AG08395 (cell line): ENCODE measurements at places on chromosomes 6 and 20.
A peak's percentile ranks its signal among the peaks of the same experiment; 100 is the strongest.

DNA sequence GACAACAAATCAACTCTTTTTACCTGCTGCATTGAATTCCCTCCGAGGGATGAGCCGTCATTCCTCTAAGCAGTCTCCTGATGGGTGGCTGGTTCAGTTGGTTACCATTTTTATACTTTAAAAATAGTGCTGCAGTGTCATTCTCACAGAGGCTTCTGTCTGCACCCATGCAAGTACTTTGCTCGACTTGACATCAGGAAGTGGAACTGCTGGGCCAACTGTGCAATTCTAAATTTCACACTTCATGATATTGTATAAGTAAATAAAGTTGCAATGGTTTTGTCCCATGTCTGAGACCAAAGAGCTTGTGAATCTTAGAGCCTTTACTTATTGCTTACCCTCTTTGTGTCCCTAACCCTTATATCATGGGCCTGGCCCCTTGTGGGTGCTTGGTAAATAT lies 2.5 kb downstream of the BTN3A1 start:
- DNase-seq = no peak

GRCh38 chr6:18117136-18117535 lies 5.3 kb downstream of the NHLRC1 start:
- DNase-seq = no peak

GRCh38 chr6:140036196-140036595 lies 661.7 kb upstream of the CITED2 start:
- no peak for DNase-seq

DNA sequence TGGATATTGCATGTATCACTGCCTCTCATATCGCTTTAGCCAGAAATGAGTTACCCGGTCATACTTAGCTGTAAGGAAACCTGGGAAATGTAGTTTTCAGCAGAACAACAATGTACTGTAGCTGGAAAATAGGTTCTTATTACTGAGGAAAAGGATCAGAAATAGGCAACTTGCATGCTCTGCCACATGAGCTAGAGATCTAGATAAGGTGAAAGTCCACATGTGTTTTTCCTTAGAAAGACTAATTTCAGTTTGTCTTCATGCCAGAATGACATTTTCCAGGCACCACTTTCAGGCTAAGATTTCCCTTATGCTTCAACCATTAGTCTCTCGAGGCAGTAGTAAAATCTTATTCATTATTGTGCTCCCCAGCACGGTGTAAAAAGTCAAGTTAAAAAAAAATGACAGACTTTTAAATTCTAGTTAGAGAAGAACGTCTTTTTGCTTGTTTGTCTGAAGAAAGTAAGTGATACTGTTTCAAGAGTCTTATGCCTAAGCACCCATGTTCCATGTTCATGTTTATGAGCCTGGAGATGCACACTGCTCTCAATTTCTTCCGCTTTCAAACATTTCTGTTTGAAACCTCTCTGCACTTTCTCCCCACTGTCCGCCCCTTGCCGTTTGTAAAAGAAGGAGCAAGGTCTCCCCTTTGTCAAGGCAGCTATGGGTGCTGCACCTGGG lies 67.6 kb downstream of the ZNF831 start:
- no peak for DNase-seq

DNA sequence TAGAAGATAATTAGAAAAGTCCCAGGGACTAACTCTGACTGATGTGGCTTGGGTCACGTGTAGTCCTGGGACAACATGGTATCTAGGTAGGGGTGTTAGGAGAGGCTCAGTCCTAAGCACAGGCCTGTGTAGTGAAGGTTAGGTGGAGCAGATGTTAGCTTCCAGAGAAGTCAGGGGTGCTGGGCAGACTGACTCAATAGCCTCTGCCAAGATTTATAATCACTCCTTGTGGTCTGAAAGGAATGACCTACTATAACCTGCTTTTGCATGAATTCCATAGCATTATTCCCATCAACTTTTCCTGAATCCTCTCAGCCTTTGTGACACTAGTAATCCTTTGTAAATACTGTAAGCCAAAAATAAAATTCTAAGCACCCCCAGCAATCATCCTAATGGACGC lies 10.2 kb upstream of the PEX7 start:
- no peak for DNase-seq

- no peak for DNase-seq
Observed at GRCh38 chr6:156513504-156513903, 263.7 kb upstream of the ARID1B start.

- DNase-seq = peak; percentile 69
Observed at GRCh38 chr6:20827798-20828197, 293.5 kb downstream of the CDKAL1 start.

DNA sequence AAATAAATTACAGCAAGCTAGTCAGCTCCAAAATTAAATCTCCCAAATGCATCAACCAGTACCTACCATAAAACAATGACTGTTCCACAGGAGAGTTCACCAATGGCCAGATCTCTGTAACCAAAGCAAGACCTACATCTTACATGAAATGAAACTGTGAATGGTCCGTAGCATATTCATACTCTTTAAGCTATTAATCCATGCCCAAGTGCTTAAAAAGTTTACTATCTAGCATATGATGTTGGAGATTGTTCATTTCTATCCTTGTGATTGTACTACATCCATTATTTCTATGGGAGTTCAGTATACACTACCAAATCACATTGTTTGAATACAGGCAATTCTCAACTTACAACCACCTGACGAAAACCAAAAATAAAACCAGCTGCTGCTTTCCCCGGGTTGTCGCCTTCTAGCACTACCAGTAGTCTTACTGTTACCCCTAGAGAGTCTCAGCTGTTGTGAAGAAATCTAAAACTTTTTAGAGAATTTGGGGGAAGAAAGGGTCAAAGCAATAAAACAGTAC lies 38.0 kb downstream of the HIVEP2 start:
- DNase-seq = no peak

DNA sequence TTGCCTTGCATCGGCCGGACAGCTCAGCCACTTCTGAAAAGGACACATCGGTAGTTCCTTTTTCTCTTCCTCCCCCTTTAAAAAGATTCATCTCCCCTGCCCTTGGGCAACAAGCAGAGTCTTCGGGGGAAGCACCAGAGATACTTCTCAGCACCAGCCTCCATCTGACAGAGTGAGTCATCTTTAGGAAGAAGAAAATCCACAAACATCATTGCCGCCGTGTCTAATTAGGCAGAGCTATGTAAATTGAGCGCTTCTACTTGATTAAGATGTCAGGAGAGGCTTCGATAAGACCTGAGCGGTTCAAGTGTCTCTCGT lies 186.4 kb downstream of the TAF4 start:
- no peak for DNase-seq

GRCh38 chr6:168124921-168125320 lies 45.9 kb upstream of the FRMD1 start:
- DNase-seq = no peak

DNA sequence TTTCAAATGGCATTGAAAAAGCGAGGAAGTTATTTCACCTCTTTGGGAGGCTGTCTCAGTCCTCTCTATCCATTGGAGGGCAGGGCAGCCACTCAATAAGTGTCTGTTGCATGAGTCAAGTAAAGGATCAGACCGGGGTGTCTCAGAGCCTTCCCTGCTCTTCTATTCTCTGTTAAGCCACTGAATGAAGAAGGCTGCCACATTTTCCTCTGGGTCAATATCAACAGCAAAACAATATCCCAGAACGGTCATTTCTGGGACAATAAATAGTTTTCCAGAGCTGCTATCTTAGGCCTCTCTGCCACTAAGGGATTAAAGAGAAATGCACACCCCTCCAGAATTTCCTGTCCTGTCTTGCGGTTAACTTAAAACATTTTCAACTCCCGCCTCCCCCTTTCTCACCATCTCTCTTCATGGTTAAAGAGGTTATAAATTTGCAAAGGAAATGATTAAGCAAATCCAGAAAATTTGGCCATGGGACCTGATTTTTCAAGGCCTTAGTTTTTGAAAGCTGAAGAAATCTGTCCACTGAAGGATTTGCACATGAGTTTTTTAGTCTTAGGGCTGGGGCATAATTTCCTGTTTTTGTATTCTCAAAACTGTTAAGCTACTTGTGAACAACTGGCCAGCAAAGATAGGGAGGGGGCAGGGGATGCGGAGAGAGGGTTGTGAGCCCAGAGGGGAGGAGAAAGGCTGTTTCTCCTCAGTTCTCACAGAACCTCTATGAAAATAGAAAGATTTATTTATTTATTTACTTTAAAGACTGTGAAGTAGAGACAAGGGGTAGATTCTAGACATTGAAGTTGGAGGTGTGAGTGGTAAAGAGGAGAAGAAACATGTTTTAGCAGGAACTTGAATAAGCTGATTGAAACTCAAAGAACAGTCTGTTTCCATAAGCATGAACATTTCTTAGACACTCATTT lies 135.7 kb downstream of the BCAS1 start:
- DNase-seq = peak; percentile 87

DNA sequence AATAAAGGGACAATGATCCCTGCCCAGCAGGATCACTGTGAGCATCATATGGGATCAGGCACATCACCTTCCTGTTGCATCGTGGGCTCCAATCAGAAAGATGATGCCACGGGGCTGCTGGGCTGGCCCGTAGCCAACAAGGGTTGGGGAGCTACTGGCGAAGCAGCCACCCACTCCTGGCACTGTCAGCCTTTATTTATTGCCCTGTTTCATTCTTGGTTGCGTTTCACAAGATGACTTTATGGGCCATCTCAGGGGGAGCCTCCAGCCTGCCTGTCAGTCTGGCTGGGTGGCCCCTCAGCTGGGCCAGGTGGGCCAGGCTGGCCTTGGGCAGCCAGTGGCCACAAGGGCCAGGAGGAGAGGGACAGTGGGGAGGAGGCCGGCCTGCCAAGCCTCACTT lies 17.3 kb downstream of the VSTM2L start:
- no peak for DNase-seq

DNA sequence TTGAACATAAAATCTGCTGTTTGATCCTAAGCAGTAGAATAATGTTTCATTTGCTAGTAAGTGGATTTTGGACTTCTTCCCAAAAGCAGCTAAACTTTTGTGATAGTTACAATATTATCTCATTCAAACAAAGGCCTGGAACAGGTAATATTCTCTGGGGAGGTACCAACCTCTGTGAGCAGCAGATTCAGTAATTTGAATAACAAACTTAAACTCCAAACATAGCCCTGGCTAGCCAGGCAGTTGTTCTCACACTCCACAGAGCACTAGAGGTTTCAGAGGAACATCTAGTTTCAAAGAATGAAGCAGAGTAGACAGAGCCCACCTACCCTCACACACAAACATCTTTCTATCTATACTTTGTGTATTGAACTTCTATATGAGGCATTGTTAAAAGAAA lies 40.9 kb downstream of the LGSN start:
- DNase-seq = no peak

DNA sequence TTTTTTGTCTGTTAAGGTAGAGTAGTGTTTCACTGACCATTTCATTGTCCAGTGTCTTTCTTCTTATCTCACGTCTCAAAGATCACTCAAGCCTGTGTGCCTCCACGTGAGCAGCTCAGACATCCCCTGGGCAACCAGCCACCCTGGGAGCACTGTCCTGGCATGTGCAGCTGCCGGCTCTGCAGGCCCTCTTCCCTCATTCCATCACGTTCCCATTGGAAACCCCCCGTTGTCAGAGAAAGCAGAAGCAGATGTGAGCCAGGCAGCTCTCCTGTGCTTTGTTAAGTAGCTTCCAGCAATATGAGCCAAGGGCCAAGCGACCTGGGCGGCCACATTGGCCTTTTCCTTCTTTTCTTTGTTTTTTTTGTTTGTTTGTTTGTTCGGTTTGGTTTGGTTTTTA lies 233.2 kb upstream of the SYNDIG1 start:
- no peak for DNase-seq

DNA sequence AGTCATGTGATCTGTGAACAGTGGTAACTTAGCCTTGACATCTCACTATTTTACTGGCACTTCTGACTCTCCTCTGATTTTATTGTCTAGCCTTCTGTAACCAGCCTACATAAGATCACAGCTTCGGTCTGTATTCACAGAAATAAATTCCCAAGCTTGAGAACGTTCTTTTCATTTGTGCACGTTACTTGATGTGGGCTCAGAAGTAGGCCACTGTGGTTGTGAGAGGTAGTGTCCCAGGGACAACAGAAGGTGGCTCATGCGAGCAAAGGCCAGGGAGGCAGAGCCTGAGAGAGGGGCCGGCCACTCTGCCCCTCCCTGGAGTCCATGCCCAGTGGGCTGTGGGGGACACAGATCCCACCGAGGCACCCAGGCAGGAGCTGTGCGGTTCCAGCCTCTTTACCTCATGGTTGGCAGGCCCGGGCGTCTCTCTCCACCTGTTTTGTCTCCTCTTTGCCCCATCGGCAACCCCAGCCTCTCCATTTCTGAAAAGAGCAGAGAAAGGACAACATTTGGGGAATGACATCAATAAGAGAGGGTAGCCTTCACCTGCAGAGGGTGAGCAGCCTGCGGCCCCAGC lies 207.5 kb upstream of the CST7 start:
- DNase-seq = no peak
